Activated CD4-positive, alpha-beta memory T cell treated with anti-CD3 and anti-CD28 coated beads, Interleukin-2, amount 10 ng/mL, durations not matched to agents 7 days and 5 days (primary cell): ENCODE measurements at places on chromosomes 12 and 14.

DNA sequence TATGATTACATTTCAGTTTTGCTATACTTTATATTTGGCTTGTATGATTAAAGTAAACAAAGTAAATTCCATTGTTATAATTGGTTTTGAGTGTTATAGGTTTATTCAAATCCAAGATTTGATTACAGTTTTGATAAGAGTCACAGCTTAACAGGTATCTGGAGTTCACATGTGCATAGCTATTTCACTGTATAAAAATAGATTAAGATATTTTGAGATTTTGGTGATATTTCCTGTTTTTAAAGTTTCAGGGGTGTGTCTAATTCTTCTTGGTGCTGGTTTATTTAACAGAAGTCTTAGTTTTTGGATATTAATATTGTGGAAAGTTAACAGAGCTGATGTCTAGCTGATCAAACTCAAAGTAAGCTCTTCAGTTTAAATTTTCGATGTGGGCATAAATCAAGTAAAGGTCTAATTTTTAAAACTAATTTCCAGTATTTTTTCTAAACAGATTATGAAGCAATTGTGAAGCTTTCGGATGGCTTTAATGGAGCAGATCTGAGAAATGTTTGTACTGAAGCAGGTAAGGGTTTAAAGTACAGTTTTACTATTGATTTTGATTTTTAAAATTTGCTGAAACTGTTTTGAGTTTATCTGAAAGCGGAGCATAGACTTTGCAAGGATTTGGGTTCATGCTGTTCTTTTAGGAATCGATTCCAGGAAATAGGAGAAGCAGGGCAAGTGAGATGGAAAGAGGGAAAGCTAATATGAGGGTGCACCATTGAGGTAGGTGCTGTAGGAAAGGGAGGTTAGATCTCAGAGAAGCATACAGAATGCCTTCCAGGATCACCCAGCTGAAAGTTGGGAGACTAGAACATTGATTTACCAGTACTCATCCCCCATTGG, 6.2 kb upstream of the STYX start:
- no peak for DNase-seq

- peak; percentile 27 for DNase-seq
These were observed at the start of gene DNAH10 for GRCh38 chr12:123761841-123762714. Gene DNAH10 (plus strand): TSS chr12:123762301. CDS start chr12:123762337, 36 bp downstream.

GRCh38 chr14:48275301-48275700, 599.9 kb upstream of the MDGA2 start:
- no peak for DNase-seq

GRCh38 chr14:71521238-71522135, 410.7 kb upstream of the RGS6 start:
- DNase-seq: no peak

- DNase-seq: peak; percentile 45
These were observed 418 bp downstream of the AMN1 start for GRCh38 chr12:31728289-31728916.

DNA sequence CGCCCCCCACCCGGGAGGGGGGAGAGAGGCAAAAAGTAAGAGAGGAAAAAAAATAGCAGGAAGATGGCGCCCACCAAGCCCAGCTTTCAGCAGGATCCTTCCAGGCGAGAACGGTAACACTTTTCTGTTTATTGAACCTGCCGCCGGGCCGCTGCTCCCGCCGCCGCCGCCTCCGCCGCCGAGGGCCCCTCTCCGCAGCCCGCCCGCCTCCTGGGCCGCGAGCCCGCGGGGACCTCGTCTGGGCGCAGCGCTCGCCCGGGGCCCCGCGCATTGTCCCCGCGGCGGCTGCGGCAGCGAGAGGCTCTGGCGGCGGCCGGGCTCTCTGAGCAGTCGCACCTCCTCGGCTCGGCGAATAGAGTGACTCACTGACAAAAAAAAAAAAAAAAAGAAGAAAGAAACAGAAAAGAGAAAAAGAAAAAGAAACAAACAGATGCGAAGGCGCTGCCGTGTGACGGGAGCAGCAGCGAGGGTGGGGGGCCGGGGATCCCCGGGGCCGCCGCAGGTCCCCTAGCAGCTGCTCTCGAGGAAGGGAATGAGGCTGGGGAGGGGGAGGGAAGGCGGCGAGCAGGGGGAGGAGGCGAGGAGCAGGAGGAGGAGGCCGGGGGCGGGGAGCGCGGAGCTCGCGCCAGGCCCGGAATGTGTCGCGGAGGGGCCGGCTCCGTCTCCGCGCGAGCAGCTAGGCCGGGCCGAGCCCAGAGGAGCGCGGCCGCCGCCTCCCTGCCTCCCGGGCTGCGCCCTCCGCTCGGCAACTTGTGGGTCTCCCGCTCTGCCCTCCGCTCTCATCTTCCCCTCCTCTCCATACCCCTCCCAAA, 781 bp downstream of the NPAS3 start:
- no peak for DNase-seq

- DNase-seq: no peak
These were observed 158.6 kb upstream of the PARP11 start for GRCh38 chr12:4031703-4032291.

DNA sequence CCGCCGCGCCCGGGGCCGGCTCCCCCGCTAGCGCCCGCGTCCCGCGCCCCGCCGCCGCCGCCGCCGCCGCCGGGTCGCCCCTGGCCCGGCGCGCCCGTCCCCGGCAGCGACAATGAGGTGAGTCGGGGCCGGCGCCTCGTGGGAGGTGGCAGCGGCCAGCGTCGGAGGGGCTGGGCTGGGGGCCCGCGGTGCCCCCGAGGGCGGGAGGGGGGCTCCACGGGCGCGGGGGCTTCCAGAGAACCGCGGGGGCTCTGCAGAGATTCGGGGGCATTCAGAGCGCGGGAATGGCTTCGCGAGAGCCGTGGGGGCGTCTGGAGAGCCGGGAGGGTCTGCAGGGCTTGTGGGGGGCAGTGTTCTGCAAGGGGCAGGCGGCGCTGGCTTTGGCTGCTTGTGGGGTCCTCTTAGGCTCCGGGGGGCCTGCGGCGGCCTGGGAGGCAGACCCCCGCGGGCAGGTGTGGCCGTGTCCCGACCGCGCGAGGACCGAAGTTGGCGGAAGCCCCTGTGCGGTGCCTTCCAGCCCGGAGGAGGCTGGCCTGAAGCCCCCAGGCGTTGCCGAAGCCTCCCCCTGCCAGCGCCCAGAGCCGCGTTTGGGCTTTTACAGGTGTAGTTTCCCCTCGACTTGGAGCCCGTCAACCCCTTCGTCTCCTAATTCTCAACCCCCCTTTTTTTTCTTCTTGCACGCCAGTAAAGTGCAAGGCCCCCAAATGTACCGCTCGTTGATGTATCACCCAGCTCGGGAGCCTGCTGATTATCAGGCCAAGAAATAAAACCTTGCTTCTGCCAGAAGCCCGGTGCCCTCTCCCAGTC, 93.1 kb upstream of the EVL start:
- DNase-seq: no peak

- no peak for DNase-seq
These were observed 82.7 kb downstream of the PPP2R5C start for GRCh38 chr14:101844219-101844618.

- DNase-seq: no peak
These were observed 26.3 kb downstream of the PDE6H start for GRCh38 chr12:14999021-14999694.

GRCh38 chr12:49330032-49330619, 6.9 kb downstream of the C1QL4 start:
- DNase-seq: no peak

DNA sequence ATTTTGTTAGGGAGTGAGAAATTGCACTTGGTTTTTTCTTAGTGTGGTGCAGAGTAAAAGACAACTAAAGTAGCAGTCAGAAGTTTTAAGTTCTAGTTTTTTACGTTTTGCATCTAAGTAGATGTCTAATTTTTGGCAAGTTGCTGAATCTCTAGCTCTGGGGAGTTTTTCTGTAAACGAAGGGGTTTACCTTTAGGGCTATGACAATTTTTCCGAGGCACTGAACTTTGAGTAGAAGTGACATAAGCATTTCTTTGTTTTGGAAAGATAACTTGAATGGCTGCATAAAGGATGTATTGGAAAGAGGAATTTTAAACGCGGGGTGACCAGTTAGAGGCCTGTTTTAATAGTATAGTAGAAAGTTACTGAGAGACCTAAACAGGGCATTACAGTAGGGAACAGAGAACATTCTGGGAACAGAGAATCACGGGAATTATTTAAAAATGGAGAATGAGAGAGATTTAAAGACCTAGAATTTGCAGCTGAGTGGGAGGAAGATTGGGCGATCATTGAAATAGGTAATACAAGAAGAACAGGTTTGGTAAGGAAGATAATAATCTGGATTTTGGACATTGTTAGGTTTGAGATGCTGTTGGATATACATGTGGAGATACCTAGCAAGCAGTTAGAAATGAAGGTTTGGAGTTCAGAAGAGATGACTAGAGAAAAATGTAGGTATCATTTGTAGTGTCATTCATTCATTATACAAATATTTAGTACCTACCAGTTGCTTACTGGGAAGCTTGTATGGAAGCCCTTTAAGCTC, 1.2 kb downstream of the ZNF410 start:
- no peak for DNase-seq

DNA sequence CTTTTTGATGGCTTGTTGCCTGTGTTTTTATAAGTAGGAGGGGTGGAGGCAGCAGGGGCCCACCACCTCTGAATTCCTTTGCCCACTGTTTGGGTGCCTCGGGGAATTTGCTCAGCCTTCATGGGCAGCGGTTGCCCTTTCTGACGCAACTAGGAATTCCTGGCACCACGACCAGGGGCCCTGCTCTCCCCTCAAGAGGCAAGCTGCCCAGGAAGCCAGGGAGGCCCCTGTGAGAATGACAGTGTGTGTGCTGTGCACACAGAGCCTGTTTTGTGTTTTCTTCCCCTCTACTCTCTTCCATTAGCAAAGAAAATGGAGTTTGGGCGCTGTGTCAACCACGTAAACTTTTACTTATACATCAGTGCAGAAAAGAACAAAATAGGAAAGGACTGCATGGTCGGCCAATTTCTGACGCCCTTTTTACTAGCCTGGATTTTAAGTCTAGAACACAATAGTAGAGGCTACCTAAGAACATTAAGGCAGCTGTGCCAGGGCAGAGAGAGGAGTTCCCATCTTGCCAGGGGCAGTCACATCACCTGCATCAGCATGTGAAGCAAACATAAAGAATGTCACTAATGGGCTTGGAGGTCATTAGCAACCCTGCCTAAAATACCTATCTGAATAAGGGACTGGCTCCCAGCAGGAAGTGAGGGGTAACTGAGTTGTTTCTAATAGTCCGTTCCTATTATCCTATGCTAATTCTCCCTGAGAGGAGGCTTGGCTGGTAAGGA, 17.9 kb upstream of the PTGR2 start:
- DNase-seq: no peak

GRCh38 chr12:47216150-47216677, 136.5 kb upstream of the AMIGO2 start:
- DNase-seq: peak; percentile 87

GRCh38 chr12:56143870-56144269, 8.5 kb upstream of the MYL6B start:
- no peak for DNase-seq

- DNase-seq: peak; percentile 55
These were observed 851.8 kb downstream of the TMEM121 start for GRCh38 chr14:106378191-106378590.

- DNase-seq: no peak
These were observed 313.5 kb downstream of the KCNC2 start for GRCh38 chr12:74896186-74896585.

DNA sequence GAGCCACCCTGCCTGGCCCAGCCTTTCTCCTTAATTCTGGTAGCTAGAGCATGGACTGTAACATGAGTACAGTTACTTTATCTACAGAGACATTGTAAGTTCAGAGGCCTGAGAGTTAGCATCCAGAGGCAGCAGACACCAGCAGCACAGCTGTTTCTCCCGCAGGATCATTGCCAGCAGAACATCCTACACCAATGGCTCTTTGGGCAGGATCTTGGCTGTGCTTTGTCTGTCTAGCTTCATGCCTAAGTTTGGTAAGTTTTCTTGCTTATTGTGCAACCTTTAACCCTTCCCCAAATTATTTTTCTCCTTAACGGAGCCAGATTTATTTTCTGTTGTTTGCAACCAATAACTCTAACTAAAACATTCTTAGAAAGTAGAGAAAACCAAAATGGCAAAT, 21.6 kb downstream of the C12orf71 start:
- DNase-seq: no peak

- DNase-seq: no peak
These were observed 64.3 kb downstream of the APOBEC1 start for GRCh38 chr12:7601406-7601805.

DNA sequence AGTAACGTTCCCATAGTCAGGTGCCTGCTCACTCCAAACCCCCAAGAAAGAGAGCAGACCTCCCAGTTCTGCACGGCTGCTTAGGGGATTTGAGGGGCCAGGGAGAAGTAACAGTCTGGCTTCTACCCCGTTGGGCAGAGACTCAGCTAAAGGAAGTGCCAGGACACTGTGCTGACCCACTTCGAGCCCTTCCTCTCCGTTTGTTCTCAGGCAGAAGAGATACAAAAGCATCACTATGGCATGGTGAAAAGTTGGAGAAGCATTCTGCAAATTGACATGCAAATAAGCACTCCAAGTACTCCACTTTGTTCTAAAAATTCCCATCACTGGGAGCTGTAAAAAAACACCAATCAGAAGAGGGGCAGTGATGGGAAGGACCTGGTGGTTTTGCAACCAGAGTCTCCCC, 239.1 kb downstream of the EGLN3 start:
- no peak for DNase-seq

GRCh38 chr12:58393152-58393551, 451.8 kb downstream of the ATP23 start:
- no peak for DNase-seq

DNA sequence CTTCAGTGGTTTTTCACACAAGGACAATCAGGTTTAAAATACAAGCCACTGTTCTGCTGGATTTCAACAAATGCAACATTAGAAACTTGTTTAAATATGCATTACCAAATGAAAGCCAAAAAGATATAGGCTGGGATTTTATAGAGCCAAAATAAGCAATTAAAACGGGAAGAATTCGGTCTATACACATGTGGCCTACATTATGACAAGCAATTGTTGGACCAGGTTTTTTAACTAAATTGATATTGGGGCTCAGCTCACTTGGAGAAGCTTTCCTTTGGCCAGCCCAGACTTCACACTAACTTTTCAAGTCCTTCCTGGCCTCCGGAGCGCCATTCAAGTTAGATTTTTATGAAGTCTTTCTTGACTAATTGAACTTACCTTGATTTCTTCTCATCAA, 16.9 kb upstream of the PDE3A start:
- no peak for DNase-seq

GRCh38 chr12:112463478-112463877, 44.7 kb downstream of the PTPN11 start:
- no peak for DNase-seq

- peak; percentile 81 for DNase-seq
These were observed 6.6 kb downstream of the BRF1 start for GRCh38 chr14:105294142-105294597.

GRCh38 chr14:53531156-53531555, 378.0 kb upstream of the DDHD1 start:
- no peak for DNase-seq

GRCh38 chr14:74566174-74567141, 45.6 kb downstream of the LTBP2 start:
- DNase-seq: no peak

- DNase-seq: no peak
These were observed 44.5 kb downstream of the CORO1C start for GRCh38 chr12:108686780-108687179.
